Smooth muscle cell of the pulmonary artery (primary cell): ENCODE measurements at places on chromosomes 6 and 20. TPM values are rescaled to one million over a fixed set of nuclear protein-coding genes. Genes with fewer than 3 reads are reported as not detected.

Gene TMEM170B
- 1.8 and 2.2 TPM in 2 replicates for total RNA-seq

Gene RNF8
- 15.0 and 15.9 TPM in 2 replicates for total RNA-seq

Gene SIRPB1
- 1.3 TPM in 1 of 2 replicates, not detected in the other for total RNA-seq

Gene MATN4
- total RNA-seq, result 0.03 TPM in 1 of 2 replicates, not detected in the other

Gene OOEP
- total RNA-seq, result 0.13 and 0.30 TPM in 2 replicates

Gene CST4
- total RNA-seq, result 0.33 and 0.50 TPM in 2 replicates

Gene EPHA7
- 0.07 and 0.26 TPM in 2 replicates for total RNA-seq

Gene MEP1A
- total RNA-seq, result not detected in 2 replicates

Gene NMBR
- 0.07 TPM in 2 replicates for total RNA-seq

Gene TAB2
- total RNA-seq, result 27.0 and 27.4 TPM in 2 replicates

Gene TOX2
- total RNA-seq, result 1.4 and 2.2 TPM in 2 replicates
